ENCODE measurements at places on chromosomes 13 and 19.

- DNase-seq: no peak
Observed at GRCh38 chr19:13356686-13357280, 149.5 kb downstream of the CACNA1A start.

DNA sequence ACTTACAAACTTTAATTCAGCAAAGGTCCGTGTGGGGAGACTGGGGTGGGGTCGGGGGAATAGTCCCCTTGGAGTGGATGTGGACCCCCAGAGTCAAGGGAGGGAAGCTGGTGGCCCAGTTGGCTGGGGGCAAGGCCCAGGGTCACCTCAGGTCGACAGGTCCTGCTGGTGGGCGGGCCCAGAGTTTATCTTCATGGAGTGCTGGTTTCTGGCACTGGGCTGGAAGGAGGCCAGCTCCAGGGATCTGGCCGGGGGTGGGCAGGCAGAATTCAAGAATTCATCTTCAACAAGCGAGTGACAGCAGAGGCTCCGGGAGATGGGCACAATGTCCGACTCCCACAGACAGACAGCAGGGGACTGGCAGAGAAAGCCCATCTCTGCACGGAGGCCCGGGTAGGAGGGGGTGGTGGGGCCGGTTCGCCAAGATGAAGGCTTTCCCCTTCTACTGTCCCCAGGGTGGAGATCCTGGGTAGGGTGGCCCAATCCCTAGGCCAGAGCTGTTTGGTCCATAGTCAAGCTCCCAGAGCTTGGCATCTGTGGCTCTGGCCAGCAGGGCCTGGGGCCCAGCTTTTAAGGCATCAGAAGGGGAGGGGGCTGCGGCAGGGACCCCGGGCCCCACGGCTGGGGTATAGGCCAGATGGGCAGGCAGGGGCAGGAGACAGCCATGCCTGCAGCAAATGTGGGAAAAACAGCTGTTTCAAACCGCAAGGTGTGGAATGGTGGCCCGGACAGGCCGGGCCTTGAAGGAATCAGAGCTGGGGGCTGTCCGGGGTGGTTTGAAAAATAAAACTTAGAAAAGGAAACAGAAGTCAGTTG, 622 bp upstream of the FDX2 start:
- no peak for DNase-seq

DNA sequence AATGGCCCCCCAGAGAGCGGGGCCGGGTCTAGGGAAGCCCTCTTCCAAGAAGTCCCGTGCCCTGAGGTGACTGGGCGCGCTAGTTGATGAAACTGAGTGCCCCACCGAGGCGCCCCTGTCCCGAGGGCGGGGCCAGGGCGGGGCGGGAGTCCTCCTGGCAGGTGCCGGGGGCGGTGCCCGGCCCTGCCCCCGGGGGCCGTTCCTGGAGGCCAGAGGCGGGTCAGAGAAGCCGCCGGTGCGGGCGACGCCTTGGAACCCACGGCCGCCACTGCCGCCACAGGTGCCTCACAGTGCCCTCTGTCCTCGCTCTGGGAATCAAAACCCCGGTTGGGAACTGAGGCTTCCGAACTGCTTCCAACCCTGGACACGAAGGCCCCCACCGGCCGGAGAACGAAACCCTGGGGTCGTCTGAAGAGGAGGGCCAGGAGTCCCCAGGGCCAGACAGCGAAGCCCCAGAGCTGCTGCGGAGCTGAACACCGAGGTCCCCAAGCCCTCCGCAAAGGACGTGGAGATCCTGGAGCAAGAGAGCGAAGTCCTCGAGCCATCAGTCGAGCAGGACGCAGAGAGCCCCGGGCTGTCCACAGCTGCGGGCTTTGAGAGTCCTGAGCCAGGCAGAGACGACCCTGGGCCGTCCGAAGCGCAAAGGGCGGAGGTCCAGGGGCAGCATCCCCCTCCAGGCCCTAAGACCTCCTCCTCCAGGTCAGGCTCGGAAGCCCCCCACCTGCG, at the start of gene MISP3:
TSS of gene MISP3 (plus strand) at position 252 of the 726 bp plus-strand sequence. CDS start 524 bp downstream, outside the sequence.
- DNase-seq: peak; percentile 77

GRCh38 chr13:68550330-68550729, 1320.2 kb upstream of the PCDH9 start:
- DNase-seq: no peak

DNA sequence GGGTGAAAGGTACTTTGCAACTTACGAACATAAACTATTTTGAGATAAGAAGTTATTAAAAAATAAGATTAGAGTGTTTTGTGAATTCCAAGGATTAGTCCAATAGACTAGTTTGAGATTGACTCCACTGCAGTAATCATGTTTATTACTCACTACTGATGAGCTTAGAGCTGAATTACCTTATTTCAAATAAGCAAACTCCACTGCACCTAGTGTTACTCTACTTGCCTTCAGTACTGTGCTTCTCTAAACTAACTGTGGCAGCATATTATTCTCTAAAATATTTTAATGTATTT, 111.7 kb downstream of the MIPEP start:
- no peak for DNase-seq

- peak; percentile 44 for DNase-seq
Observed at GRCh38 chr13:44249431-44249836, 124.2 kb upstream of the SERP2 start.

- DNase-seq: no peak
Observed at GRCh38 chr19:37362733-37363132, 8.2 kb upstream of the ZNF527 start.

DNA sequence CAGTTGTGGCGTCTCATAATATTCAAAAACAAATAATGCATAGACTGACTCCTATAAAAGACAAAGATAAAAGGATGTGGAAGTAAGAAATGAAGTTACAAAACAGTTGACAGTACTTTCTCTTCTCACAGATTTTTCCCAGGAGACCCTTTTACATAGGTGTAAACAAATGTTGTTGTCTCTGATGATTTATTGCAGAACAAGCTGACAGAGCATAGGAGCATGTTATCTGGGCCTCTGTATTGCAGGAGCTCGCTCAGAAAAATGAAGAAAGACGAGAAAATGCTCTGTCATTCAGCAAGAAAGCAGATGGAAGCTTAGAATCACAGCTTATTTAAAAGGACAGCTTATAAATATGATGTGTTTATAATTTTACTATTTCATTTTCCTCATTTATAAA, 353.6 kb upstream of the GPC6 start:
- DNase-seq: no peak

GRCh38 chr19:20416661-20417060, 148.9 kb downstream of the ZNF737 start:
- no peak for DNase-seq

GRCh38 chr19:8580710-8581281, 3.6 kb upstream of the MYO1F start:
- peak; percentile 72 for DNase-seq

DNA sequence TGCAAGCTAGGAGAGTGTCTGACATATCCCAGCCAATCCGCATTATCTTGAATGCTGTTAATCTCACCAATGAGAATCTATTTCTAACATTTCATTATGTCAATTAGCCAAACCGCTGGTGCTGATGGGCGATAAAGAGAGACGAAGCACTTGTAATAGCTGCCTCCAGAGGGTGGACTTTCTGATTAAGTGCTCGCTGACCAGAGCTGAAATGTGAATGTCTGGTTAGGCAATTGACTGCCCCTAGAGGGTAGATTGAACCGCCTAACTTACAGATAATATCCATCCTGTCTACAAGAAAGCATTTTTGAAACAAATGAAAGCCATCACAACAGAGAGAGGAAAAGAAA, 552 bp upstream of the GRWD1 start:
- DNase-seq: no peak

- DNase-seq: no peak
Observed at GRCh38 chr19:31348481-31349159, 616 bp downstream of the TSHZ3 start.

GRCh38 chr19:7730286-7731217, 1.4 kb downstream of the CLEC4G start:
- DNase-seq: no peak

GRCh38 chr19:8835877-8836276, 3.7 kb downstream of the MBD3L1 start:
- no peak for DNase-seq

Data from left lung (tissue), 14 donors.